ENCODE measurements at places on chromosomes 12 and 14.

- DNase-seq = peak; percentile 29
Measured at GRCh38 chr14:75088566-75089373, 19.3 kb downstream of the ZC2HC1C start.

DNA sequence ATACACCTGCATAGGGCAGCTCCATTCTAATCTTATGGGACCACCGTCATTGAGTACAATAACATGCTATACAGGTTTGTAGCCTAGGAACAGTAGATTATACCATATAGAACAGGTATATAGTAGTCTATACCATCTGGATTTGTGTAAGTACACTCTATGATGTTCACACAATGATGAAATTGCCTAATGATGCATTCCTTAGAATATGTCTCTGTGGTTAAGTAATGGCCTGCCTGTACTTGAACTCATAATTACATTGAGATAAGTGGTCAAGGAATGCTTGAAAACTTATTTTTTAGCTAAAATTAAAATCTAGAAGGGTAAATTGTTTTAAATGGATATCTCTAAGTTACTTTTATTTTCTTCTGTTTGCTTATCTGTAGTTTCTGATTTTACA lies 152.7 kb downstream of the SRGAP1 start:
- no peak for DNase-seq

- no peak for DNase-seq
Measured at GRCh38 chr12:108043750-108044533, 85.1 kb upstream of the WSCD2 start.

GRCh38 chr14:89588016-89588415 lies 171.0 kb upstream of the FOXN3 start:
- no peak for DNase-seq

DNA sequence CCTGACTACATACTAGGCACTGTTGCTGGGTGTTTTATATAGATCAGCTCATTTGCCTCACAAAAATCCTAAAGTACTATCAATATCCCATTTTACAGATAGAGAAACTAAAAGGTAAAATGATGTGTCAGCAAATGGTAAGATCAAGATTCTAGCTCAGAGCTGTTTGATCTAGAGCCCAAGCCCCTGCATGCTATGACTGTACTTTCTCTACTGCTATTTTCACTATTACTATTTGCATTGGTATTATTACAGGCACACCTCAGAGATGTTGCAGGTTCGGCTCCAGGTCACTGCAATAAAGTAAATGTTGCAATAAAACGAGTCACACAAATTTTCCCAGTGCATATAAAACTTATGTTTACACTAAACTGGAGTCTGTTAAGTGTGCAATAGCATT lies 10.9 kb downstream of the ISCU start:
- peak; percentile 32 for DNase-seq

GRCh38 chr14:71698027-71698426 lies 234.2 kb upstream of the RGS6 start:
- no peak for DNase-seq

GRCh38 chr12:6122201-6122600 lies 2.3 kb downstream of the VWF start:
- DNase-seq = no peak

- DNase-seq = no peak
Measured at GRCh38 chr12:87687362-87687761, 341.8 kb downstream of the C12orf50 start.

GRCh38 chr12:18975933-18976332 lies 153.6 kb upstream of the PLEKHA5 start:
- DNase-seq = no peak

DNA sequence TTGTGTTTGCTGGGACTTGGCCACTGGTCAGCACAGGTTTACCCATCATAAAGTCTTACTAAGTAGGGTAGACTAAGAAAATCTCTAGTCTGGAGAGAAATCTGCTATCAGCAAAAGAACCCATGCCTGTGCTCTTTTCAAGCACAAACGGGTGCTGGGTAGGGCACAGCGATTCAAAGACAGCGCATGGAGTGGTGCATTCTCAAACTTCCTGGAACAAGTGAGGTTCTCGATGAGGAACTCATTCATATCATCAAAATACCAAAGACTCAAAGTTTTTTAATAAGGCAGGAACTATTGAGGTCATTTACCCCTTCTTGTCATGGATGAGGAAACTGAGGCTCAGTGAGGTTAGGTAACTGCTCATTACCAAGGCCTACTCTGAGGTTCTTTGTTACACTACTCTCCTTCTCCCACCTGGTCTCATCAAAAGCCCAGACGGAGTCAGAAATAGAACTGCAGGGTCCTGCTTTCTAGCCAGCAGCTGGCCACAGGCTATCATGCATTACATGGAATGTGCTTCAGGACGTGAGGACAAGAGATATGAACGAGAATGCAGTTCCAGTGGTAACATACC lies 390.3 kb downstream of the ZFP36L1 start:
- no peak for DNase-seq

- DNase-seq = peak; percentile 34
Measured at GRCh38 chr14:94548999-94549985, 11.9 kb upstream of the SERPINA4 start.

- no peak for DNase-seq
Measured at GRCh38 chr12:124240493-124240892, 54.4 kb upstream of the RFLNA start.

GRCh38 chr14:94598816-94599655 lies 13.2 kb upstream of the SERPINA3 start:
- no peak for DNase-seq

- DNase-seq = no peak
Measured at GRCh38 chr12:59193476-59194050, 273.3 kb upstream of the LRIG3 start.

- DNase-seq = no peak
Measured at GRCh38 chr12:2288001-2288400, 235.2 kb downstream of the CACNA1C start.

GRCh38 chr14:106790189-106791036 lies 1264.0 kb downstream of the TMEM121 start:
- peak; percentile 38 for DNase-seq

DNA sequence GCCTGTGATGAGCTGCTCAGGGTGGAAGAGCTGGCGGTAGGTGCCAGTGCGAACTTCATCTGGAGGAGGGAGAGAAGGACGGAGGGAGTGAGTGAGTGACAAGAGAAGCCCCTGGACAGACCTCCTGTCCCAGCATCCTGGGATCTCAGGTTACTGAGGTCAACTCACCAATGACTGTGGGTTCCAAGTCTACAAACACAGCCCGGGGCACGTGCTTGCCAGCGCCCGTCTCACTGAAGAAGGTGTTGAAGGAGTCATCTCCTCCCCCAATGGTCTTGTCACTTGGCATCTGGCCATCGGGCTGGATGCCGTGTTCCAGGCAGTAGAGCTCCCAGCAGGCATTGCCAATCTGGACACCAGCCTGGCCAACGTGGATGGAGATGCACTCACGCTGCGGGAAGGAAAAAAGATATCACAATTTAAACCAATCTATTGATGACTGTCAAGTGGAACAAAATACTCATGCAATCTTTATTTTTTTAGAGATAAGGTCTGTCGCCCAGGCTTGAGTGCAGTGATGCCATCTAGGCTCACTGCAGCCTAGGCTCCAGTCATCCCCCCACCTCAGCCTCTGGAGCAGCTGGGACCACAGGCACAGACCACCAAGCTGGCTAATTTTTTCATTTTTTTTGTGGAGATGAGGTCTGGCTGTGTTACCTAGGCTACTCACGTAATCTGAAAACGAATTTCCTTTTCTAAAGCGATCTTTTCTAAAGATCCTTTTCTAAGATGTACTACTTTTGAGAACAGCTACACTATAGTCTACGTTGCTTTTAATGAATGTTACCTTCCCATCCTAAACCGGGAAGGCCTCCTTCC lies 1.7 kb downstream of the TUBA1B start:
- DNase-seq = no peak

DNA sequence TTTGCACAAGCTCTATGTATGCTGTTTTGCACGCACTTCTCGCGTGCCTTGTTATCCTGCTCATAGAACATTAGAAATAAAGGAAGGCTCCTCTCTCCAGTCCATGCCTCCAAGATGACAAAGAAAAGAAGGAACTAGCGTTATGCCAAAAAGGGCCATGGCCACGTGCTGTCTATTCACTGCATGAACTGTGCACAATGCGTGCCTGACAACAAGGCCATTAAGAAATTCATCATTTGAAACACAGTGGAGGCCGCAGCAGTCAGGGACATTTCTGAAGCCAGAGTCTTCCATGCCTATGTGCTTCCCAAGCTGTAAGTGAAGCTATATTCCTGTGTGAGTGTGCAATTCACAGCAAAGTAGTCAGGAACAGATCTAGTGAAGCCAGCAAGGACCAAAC lies 22.2 kb upstream of the PRMT8 start:
- no peak for DNase-seq

DNA sequence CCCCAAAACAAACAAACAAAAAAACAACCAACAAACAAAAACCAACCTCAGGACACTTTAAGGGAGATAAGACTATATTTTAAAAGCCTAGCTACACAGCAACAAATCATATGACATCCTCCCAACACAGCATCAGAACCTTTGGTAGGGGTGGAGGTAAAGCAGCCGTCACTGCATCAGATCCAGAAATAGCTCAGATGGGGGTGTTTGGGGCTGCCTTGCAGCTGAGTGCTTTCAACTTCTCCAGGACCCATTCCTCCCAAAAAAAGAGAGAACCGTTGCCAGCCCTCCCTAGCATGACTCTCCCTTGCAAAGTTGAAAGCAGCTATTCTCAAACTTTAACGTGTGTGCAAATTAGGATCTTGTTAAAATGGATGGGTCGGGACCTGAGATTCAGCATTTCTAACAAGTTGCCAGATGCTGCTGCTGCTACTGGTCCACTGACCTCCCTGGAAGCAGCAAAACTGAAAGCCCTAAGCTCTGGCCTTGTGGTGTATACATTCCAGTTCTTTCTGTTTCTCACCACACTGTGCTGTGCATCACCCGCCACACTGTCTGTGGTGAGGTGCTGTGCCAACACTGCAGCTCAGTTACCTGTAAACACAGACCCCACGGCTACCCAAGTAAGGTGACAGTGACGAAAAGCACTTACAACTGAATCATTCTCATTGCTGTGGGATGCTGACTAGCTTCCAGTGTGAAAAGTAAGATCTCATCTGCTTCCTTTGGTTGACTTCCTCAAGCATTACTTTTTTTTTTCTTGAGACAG lies 54.0 kb downstream of the SLC38A1 start:
- DNase-seq = peak; percentile 80

DNA sequence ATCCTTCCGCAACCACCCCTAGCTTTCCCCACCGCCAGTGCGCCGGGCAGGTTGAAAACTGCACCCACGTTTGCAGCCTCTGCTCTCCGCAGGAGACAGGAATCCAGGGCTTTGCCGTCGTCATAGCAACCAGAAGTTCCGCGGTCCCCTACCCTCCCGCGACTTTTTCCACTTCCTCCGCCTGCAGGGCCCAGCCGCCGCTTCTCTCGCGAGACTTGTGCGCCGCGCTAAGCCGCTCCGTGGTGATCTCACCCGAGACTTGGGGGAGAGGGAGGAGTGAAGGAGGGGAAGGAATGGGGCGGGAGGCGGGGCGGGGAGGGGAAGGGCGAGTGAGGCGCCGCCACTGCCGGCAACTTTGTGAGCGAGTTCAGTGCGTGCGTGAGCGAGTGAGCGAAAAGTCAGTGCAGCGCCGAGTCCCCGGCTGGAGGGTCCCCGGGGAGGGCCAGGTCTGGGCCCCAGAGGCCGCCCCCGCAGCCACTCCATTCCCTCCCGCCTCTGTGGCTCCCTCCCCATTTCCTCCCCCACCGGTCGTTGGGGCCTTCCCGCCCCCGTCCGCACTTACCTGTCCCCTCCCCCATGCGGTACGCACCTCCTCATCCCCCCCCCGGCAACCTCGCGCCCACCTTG lies 413.0 kb downstream of the PCNX1 start:
- peak; percentile 94 for DNase-seq

- DNase-seq = no peak
Measured at GRCh38 chr14:23335623-23336022, 14.4 kb downstream of the PABPN1 start.

DNA sequence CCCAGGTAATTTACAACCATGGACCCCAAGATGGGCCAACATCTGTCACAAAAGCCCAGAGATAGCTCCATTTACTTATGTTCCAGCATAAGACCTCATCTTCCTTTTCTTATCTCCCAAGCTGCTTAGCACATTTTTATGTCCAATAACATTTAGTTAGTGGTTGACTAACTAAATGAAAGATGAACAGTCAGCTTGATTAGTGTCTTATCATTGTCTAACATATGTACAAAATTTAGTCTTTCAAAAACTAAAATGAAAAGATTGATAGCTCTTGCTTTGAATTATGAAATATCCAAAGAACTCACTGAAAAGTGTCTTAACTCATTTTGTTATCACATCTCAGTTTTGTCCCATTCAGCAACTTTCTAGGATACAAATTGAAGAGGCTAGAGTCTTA lies 163.1 kb upstream of the EGLN3 start:
- DNase-seq = no peak

GRCh38 chr14:101820283-101820798 lies 58.8 kb downstream of the PPP2R5C start:
- DNase-seq = no peak

DNA sequence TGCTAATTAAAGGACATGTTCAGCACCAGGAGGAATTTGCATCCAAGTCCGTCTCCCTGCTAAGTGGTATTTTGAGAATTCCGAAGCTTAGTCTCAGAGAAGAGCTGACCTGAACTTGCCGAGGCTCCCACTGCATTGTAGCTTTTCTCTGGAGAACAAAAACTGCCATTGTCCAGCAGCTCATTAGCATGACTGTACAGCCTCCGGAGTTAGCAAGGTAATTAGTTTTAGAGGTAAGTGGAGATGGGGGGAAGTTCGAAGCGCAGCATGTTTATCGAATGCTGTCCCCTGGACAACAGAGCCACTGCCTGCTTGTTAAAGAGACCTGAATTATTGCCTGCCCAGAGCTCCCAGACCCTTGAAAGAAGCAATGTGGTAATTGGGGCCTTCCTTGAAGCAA lies 160.3 kb upstream of the PELI2 start:
- DNase-seq = no peak

DNA sequence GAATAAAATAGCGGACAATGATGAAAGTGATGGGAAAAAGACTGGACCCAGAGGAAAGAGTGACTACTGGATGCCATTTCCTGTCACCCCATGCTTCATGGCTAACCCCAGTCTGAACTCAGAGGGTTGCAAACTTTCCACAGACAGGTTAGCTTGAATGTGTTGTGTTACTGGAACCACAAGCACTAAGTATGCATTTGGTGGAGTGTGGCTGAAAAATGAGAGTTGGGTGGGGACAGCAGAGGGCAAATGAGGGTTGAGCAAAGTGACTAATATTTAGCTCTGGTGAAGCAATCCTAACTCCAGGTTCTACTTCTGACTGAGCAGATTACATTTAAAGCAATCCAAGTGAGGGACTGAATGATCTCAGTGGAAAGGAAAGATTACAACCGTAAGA lies 1.6 kb downstream of the SLC16A7 start:
- DNase-seq = peak; percentile 32

DNA sequence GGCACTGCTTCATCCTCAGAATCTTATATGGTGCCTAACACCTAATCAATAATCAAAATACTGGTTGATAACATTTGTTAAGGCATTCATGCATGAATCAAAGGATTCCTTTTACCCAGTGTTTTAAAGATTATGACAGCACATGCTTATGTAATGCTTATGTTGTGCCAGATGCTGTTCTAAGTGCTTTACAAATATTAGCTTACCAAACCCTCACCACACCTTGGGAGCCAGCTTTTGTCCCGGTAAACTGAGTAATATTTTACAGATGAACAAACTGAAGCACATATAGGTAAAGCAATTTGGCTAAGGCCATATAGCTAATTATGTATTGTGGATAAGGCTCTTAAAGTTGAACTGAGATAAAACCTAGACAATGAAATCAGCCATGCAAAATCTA lies 209.2 kb downstream of the ALX1 start:
- no peak for DNase-seq

Measured in activated CD4-positive, alpha-beta T cell treated with anti-CD3 and anti-CD28 coated beads, Interleukin-2, amount 50 U/mL, for 24 hours (primary cell).